ENCODE measurements at places on chromosomes 5 and 9. TPM values are rescaled to one million over a fixed set of nuclear protein-coding genes. Genes with fewer than 3 reads are reported as not detected.

Gene NMUR2
- not detected for polyA plus RNA-seq

Gene FAM163B
- 0.05 TPM for polyA plus RNA-seq

Gene SMU1
- polyA plus RNA-seq: 12.4 TPM

Gene ACTBL2
- 0.99 TPM for polyA plus RNA-seq

Gene CAMK2A
- 0.05 TPM for polyA plus RNA-seq

Gene FOXI1
- polyA plus RNA-seq: not detected

Gene GPSM1
- polyA plus RNA-seq: 26.7 TPM

Gene OR13C4
- not detected for polyA plus RNA-seq

Gene CTXN3
- not detected for polyA plus RNA-seq

Gene NRG2
- polyA plus RNA-seq: 3.7 TPM

DNA sequence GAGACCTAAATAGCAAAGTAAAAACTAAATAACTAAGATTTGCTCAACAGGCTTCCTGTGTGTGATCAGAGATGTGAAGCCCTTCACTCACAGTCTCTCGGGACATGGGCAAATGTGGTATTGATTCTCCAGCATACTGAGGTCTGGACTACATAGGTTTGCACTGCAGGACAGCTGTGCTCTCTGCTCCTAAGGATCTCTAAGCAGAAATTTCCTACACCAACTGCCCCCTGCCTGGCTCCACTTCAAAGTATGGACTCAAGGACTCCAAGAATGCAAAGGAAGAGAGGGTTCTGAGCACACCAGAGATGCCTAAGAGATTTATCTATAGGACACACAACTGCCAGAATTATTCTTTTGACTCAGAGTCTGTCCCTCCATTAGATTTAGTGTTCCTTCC is 487.2 kb downstream of the SEMA5A start:
- peaks cover 21% of the 10 kb centered on the region for H3K4me1 ChIP-seq
- no peak for DNase-seq
- no peak overlapping the region for H3K4me3 ChIP-seq
- H3K36me3 ChIP-seq: no peaks in the 10 kb centered on the region

GRCh38 chr5:97968346-97968745 is 785.3 kb upstream of the RIOK2 start:
- H3K4me1 ChIP-seq: no peaks in the 10 kb centered on the region
- no peak overlapping the region for H3K4me3 ChIP-seq
- DNase-seq: no peak
- H3K27ac ChIP-seq: no peak overlapping the region
- no peaks in the 10 kb centered on the region for H3K36me3 ChIP-seq

DNA sequence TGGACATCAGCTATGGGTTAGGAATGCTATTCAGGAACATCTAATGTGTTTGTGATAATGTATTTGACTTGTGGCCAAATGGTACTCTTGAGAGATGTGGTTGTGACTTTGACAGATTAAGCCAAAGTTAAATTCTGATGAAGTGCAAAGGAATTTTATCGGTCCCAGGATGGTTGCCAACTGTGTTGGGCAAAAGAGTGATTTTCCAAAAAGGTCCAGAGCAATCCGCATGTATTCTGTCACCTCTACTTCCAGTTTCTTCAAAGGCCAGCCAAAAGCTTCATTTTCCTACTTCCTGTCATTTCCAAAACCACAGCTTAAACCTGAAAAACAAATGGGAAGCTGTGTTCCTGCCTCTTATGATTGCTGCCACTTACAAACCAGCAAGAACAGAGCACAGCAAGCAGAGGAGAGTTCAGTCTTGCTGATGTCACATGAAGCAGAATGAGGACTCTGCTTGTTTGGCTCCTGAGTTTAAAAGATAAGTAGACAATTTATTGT is 59.8 kb downstream of the MARCHF3 start:
- H3K36me3 ChIP-seq: no peaks in the 10 kb centered on the region
- H3K4me3 ChIP-seq: no peak overlapping the region
- H3K27me3 ChIP-seq: no peaks in the 10 kb centered on the region
- no peak for DNase-seq

GRCh38 chr9:99222416-99223270 is 561 bp downstream of the SEC61B start:
- no peak for DNase-seq
- peaks cover 12% of the 10 kb centered on the region for H3K4me1 ChIP-seq
- H3K36me3 ChIP-seq: peaks cover 40% of the 10 kb centered on the region
- H3K4me3 ChIP-seq: peak overlapping the region; percentile 99

GRCh38 chr9:85178474-85178873 is 508.9 kb downstream of the NTRK2 start:
- DNase-seq: no peak

GRCh38 chr9:92730897-92731296 is 33.7 kb downstream of the BICD2 start:
- no peak for DNase-seq
- no peak overlapping the region for H3K27ac ChIP-seq
- H3K4me1 ChIP-seq: peaks cover 32% of the 10 kb centered on the region

DNA sequence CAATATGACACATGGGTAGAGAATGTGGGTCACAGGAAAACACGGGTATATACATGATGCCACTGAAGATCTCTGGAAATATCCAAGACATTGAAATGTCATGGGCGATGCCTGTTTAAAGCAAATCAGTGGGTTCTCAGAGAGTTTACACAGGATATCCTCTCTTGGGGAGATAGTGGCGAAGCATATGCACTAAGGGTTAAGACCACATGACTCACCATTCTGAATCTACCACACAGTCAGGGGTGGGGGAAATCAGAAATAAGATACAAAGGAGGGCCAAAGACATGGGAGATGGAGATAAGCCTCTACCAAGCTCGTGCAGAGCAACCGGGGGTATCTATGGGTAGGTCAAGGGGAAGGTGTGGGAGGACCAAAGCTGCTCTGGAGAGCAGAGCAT is 58.8 kb downstream of the SH3PXD2B start:
- no peaks in the 10 kb centered on the region for H3K27me3 ChIP-seq
- no peak for DNase-seq
- no peak overlapping the region for H3K4me3 ChIP-seq
- no peaks in the 10 kb centered on the region for H3K4me1 ChIP-seq

DNA sequence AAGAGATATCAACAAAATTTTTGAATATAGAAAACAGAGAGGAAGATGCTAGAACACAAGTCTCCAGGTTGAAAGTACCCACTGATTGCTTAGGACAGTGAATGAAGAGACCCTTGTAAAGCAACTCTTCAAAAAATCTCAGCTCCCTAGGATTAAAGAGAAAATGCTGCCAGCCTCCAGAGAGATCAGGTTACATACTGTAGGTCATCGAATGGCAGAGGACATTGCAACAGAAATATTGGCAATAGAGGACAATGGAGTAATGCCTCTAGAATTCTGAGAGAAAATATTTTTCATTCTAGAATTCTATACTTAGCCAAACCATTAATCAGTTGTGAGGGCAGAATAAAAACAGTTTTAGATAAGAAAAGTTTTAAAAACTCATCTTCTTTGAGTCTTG is 43.1 kb upstream of the ELL2 start:
- no peaks in the 10 kb centered on the region for H3K4me1 ChIP-seq
- no peak for DNase-seq
- H3K27me3 ChIP-seq: no peaks in the 10 kb centered on the region
- H3K4me3 ChIP-seq: no peak overlapping the region

GRCh38 chr5:35665096-35665495 is 47.4 kb downstream of the SPEF2 start:
- no peak overlapping the region for H3K27ac ChIP-seq
- H3K4me3 ChIP-seq: no peak overlapping the region
- H3K36me3 ChIP-seq: no peaks in the 10 kb centered on the region
- no peaks in the 10 kb centered on the region for H3K4me1 ChIP-seq
- H3K27me3 ChIP-seq: no peaks in the 10 kb centered on the region

DNA sequence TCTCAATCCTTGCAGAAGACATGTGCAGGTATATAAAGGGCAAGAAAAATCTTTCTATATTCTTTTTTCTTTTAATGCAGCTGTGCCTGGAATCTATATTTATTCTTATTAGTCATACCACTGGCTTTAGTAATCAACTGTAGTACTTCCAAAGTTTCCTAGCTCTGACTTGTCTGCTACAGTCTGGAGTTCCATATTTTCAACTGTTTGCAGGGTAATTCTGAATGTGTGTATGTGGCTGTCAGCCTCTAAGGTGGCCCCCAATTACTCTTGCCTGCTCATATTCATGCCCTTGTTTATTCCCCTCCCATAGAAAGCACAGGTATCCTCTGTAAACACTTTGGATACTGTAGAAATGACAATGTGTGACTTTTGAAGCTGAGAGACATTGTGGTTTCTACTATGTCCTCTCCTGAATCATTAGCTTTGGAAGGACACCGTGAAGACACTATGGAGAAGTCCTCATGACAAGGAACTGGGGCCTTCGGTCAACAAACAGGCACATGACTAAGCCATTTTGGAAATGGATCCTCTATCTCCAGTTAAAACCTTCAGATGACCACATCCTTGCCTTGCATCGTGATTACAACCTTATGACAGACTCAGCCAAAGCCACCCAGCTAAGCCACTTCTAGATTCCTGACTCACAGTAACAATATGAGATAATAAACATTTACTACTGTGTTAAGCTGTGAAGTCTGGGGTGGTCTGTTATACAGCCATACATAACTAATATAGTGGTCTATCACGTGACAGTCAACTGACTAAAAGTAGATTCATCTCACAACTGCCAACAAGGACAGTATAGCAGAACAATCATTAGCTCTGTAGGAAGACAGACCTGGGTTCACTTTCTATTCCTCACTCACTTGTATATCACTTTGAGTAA is 49.5 kb upstream of the SUSD1 start:
- H3K4me1 ChIP-seq: no peaks in the 10 kb centered on the region
- DNase-seq: no peak
- no peak overlapping the region for H3K4me3 ChIP-seq
- no peaks in the 10 kb centered on the region for H3K27me3 ChIP-seq
- peaks cover 56% of the 10 kb centered on the region for H3K36me3 ChIP-seq

DNA sequence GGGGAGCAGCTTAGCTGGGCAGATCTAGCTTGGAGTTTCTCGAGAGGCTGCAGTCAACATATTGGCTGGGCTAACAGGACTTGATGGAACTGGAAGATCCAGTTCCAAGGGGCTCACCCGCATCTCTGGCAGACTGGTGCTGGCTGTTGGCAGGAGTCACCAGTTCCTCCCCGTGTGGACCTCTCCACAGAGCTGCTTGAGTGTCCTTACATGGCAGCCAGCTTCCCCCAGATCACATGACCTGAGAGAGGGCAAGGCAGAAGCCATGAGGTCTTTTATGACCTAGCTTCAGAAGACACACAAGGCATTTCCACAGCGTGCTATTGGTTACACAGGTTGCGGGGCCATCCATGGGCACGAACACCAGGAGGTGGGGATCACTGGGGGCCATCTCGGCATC is 26.4 kb upstream of the RXRA start:
- no peaks in the 10 kb centered on the region for H3K4me1 ChIP-seq
- no peak for DNase-seq
- no peak overlapping the region for H3K27ac ChIP-seq
- no peak overlapping the region for H3K4me3 ChIP-seq
- H3K27me3 ChIP-seq: peaks cover 6% of the 10 kb centered on the region

DNA sequence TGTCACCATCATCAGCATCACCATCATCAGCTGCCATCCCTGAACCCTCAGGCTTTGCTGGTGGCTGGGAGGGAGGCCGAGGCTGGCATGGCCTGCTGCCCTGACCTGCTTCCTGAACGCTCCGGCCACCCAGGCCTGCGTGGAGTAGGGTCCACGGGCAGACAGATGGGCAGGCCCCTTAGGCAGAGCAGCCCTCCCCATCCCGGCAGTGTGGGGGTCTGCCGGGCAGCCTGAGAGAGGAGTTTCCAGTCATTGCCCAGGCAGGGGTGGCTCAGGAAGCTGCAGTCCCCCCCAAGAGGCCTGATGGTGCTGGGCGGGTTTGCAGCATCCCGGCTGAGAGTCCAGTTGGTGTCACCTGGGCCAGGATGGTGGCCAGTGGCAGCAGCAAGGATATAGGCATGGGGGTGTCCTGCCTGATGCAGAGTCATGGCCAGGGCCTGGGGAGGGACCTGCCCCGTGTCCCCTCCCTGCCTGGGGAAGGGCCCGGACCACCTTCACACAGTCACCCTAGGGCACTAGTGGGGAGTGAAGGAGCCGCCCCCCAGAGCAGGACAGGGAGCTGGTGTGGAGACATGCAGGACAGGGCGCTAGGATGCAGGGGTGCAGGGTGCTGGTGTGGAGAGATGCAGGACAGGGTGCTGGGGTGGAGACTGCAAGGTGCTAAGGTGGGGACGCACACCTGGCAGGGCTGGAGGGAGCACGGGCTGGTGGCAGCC is 7.7 kb upstream of the EGFL7 start:
- no peak for DNase-seq
- peaks cover 5% of the 10 kb centered on the region for H3K4me1 ChIP-seq
- no peak overlapping the region for H3K27ac ChIP-seq
- H3K4me3 ChIP-seq: no peak overlapping the region
- H3K27me3 ChIP-seq: no peaks in the 10 kb centered on the region

DNA sequence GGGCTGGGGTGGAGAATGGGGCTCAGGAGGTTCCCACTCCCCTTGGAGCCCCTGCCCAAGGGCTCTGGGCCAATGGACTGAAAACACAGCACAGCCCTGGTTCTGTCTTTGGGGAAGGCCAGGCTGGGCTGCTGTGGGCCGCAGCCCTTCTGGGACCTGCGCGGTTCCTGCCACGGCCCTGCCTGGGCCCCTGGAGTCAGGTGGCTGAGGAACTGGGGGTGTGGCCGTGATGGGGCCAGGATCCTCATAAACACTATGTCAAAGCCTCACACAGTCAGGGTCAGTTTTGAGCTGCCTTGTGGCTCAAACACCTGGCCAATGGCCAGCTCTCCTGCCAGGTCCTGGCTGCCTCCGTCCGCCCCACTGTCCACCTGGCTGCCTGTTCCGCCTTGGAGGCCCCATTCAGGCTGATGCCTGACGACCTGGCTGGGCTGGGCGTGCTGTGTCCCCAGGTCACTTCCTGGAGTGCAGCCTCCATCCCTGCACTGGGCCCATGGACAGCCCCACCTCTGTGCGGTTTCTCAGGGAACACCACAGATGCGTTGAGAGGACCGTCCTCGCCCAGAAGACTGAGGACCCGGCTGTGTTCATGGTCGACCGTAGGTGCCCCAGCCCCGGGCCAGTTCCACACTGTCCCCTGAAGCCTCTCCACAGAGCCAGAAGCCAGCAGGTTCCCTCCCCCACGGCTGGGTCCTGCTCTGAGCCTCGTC is 27.5 kb downstream of the PAEP start:
- no peaks in the 10 kb centered on the region for H3K36me3 ChIP-seq
- DNase-seq: no peak
- H3K27me3 ChIP-seq: no peaks in the 10 kb centered on the region
- no peak overlapping the region for H3K4me3 ChIP-seq
- no peak overlapping the region for H3K27ac ChIP-seq
- peaks cover 4% of the 10 kb centered on the region for H3K4me1 ChIP-seq

- H3K36me3 ChIP-seq: no peaks in the 10 kb centered on the region
- H3K4me3 ChIP-seq: no peak overlapping the region
- DNase-seq: no peak
- no peak overlapping the region for H3K27ac ChIP-seq
- no peaks in the 10 kb centered on the region for H3K4me1 ChIP-seq
Measured at GRCh38 chr5:88487066-88487465, 218.4 kb upstream of the TMEM161B start.

DNA sequence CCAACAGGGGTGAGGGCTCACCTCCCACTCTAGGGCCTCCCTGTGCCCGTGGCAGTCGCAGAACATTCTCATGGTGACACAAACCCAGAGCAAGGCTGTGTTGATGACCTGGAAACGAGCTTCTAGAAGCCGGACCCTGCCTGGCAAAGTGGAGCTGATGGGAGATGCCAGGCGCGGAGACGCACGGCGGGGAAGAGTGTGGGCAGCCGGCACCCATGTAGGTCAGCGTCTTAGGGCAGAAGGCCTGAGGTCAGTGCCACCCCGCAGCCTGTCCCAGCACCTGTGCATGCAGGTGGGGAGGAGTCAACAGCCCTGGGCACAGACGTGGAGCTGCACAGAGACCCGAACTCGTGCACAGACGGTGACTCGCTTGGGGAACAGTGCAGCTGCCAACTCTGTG is 5.4 kb downstream of the SLC6A18 start:
- H3K27me3 ChIP-seq: peaks cover 19% of the 10 kb centered on the region
- no peak overlapping the region for H3K27ac ChIP-seq
- DNase-seq: no peak

Measured in SK-N-SH (cell line).